ENCODE measurements at places on chromosomes 5 and 9.

GRCh38 chr5:132491368-132492364 is 1.1 kb upstream of the IRF1 start:
- DNase-seq: no peak

DNA sequence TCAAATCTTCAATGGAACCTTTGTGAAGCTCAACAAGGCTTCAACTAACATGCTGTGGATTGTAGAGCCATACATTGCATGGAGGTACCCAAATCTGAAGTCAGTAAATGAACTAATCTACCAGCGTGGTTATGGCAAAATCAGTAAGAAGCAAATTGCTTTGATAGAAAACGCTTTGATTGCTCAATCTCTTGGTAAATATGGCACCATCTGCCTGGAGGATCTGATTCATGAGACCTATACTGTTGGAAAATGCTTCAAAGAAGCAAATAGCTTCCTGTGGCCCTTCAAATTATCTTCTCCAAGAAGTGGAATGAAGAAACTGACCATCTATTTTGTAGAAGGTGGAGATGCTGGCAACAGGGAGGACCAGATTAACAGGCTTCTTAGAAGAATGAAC is 54.7 kb upstream of the TTC39B start:
- no peak for DNase-seq

DNA sequence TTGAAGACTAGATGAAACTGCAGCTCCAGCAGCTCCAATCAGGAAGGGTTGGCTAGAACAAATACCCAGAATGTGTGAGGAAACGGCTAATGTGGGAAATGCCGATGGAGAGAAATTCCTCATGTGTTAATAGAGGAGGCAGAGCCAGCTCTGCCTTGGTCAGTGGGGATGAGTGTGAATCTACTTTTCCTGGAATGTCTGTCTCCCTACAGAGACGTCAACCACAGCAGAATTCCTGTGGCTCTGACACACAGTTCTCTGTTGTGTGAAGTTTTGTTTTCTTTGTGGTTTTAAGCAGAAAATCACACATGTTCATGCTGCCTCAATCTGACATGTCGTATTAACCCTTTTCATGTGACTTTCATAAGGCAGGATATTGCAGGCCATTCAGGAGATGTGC is 476.6 kb upstream of the WWC1 start:
- no peak for DNase-seq

- DNase-seq: no peak
These were observed 29.4 kb downstream of the NR6A1 start for GRCh38 chr9:124741662-124742061.

- no peak for DNase-seq
These were observed 83.8 kb downstream of the ANKRD33B start for GRCh38 chr5:10647640-10648039.

DNA sequence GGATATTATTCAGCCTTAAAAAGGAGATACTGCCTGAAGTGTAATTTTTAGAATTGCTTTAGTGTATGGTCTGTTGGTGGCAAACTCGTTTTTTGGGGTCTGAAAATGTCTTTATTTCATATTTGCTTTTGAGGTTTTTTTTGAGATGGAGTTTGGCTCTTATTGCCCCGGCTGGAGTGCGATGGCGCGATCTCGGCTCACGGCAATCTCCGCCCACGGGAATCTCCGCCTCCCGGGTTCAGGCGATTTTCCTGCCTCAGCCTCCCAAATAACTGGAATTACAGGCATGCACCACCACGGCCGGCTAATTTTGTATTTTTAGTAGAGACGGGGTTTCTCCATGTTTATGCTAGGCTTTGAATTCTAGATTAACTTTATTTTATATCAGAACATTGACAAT is 20.2 kb upstream of the PCDHB1 start:
- no peak for DNase-seq
